Jurkat, Clone E6-1 (cell line): ENCODE measurements at places on chromosomes 13 and 19.

- no peak for DNase-seq
Observed at GRCh38 chr13:92179223-92179622, 780.8 kb downstream of the GPC5 start.

DNA sequence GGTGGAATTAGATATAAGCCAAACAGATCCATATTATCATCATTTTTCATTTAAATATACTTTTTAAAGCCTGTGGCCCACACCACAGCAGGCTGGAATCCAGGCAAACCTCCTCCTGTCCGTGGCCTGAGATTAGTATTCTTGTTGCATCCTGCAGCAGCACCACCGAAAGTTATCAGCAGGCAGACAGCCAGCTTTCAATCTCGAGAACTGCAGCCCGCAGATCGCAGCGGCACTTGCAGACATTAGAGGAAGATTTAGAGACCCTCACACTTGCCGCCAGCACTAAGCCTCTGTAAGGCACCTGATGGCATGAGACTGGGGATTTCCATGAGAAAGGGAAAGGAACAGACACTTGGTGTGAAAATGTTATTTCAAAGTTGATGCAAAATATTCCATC, 7.4 kb downstream of the DHRS12 start:
- no peak for DNase-seq

DNA sequence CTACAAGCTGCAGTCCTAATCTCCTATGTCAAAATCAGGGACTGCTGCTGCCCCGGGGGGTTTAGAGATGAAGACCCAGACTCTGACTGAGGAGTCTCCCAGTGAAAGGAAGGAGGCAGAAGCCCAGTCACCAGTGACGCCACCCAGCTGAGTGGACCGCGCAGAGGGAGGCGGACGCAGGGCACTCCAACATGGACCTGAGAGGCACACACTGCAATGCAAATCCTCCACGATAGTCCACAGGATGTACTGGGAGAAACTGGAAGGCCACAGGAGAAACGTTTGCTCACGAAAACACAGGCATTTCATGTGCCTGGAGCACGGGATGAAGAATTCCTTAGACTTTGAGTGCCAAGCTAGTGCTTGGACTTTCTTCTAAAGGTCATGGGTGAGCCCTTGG, 58.3 kb downstream of the IRS2 start:
- DNase-seq: no peak

DNA sequence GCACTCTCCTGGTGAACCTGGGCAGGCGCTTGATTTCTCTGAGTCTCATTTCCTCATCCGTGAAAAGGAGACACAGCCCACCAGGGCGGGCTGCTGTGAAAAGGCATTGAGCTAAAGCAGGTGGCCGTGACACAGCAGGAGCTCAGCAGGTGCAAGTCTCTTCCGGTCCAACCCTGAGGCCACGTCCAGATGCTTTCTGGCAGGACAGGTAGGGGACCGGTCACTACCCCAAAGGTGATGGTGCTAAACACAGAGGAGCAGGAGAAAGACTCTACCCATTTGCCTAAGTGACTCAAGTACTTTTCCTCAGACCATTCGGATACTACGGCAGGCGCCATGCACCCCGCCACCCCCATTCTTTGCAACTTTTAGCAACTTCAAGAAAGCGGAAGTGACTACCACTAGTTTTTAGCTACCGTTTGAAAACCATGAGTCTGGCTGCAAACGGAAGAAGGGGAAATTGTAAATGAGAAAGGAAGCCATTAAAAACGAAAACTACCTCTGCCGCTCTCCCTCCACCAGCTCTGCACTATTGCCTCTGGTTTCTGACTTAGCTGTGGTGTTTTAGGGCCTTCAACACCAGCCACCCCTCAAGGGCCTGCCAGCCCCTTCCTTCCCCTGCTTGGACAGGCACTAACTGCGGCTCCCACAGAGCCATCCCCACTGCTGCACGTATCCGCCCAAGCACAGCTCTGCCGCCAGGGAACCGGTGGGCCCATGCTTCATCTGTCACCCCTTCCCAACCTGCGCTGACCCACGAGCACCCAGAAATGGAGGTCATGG, 4.8 kb downstream of the PPP6R1 start:
- DNase-seq: peak; percentile 85

DNA sequence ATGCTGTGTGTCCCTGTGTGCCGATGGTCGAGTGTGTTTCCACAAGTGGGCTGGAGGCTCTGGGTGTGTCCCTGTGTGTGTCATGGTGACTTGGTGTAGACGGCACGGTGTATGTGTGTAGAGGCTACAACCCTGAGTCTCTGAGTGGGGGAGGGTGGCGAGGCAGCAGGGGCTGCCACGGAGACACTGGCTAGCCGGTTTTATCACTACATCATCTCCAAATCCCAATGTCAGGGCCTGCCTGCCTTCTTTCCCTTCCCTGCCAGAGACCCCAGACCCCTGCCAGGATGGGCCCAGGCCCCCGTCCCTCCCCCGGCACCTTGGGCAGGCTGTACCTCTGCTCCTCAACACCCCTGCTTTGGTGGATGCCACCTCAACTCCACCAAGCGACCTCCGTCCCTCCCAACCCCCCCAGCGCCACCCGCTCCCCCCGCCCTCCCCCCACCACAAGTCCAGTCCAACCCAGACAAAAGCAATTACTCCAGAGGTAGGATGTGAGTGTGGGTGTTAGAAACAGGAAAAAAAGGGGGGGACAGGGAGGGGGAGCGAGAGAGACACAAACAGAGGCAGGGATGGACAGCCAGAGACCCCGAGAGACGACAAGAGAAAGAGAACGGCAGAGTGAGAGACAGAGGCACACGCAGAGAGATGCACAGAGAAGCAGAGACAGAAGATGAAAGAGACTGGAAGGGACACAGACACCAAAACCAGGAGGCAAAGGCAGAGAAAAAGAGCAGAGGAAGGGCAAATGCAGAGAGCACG, 21.6 kb upstream of the POU2F2 start:
- no peak for DNase-seq

- no peak for DNase-seq
Observed at GRCh38 chr13:91375116-91375729, 23.2 kb upstream of the GPC5 start.

DNA sequence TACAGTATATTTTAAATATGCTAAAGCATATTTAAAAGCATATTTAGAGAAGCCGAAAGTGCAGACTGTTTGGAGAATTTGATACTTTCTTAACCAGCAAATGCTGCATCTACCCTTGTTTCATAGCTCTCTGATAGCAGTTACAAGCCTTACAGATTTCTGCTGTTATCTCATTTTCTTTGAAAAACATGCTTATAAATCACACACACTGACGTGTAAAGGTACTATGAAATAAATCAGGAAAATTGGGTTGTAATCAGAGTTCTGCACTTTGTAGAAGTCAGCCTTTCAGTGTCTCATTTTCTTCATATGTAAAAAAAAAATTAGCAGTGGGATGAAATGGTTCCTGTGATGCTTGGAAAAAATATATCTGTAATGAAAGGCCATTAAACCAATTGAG, 1432.4 kb upstream of the ATXN8OS start:
- no peak for DNase-seq

GRCh38 chr19:6806488-6806887, 34.0 kb downstream of the VAV1 start:
- DNase-seq: peak; percentile 29

GRCh38 chr19:6229951-6230712, 49.6 kb downstream of the MLLT1 start:
- no peak for DNase-seq

DNA sequence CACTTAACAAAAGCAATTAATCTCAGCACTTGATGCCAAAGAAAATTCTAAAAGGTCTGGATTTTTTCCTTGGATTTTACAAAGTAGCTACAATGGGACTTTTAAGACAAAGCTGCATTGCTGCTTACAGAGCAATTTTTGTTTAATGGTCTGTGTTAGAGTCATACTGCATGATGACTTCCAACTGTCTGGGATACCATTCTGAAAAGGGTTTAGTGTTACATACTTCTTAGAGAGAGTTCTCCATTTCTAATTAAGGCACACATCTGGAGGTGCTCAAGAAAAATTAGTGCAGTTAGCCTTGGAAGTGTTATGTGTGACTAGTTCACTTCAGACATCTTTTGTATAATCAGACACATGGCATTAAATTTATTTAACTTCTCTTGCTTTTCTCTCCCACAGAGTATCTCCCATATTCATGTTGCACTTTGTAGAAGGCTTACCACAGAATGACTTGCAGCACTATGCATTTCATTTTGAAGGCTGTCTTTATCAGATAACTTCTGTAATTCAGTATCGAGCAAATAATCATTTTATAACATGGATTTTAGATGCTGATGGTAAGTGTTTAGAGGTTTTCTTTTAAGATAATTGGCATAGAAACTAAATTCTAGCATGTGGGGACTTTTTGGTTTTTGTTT, 35.1 kb downstream of the USPL1 start:
- DNase-seq: no peak

GRCh38 chr13:21025539-21025938, 35.8 kb downstream of the LATS2 start:
- no peak for DNase-seq
